ENCODE measurements at places on chromosomes 4 and X.

GRCh38 chr4:162732876-162733275 lies 433.8 kb downstream of the NAF1 start:
- DNase-seq: no peak

- peak; percentile 0 for DNase-seq
Measured at GRCh38 chrX:32408389-32408788, 803.0 kb downstream of the DMD start.

GRCh38 chrX:154603438-154604430 lies 15.3 kb downstream of the CTAG1B start:
- DNase-seq: no peak

DNA sequence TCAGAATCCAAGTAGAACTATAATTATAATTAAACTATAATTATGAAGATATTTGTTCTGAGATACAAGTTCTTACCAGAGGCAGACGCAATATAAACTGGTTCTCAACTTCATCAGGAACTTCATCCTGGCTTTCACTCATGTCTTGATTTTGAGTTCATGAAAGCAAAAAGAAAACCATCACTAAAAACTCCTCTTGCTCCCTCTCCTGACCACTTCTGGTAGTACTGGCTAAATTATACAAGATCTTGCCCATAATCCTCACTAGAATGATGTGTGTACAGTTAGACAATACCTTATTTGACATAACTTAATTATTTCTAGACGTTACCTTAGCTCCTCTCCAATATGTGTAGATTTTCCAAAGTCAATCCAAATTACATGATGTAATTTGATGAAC lies 3.7 kb downstream of the TAF7L start:
- DNase-seq: no peak

GRCh38 chrX:15816886-15817285 lies 26.6 kb downstream of the ZRSR2 start:
- DNase-seq: no peak

GRCh38 chr4:6383929-6384328 lies 88.5 kb downstream of the PPP2R2C start:
- no peak for DNase-seq

DNA sequence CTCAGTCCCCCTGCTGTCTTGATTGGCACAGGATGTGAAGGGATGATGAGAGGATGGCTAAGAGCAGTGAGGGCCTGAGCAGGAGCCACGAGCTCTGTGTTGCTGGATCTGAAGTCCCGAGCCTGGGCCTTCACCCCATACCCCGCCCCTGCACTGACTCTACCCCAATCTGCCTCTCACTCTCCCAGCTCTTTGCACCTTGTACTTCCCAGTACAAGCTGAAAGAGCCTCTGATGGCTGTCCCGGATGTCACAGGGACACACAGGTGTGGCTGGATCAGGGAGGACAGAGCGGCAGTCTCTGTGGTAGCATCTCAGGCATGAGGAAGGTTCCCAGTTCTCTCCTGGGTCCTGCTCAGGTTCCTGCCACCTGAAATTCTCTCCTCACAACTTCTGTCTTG lies 103.6 kb downstream of the CHIC2 start:
- DNase-seq: no peak

GRCh38 chrX:130330706-130331105 lies 9.0 kb upstream of the SLC25A14 start:
- peak; percentile 2 for DNase-seq

GRCh38 chr4:174707051-174707676 lies 121.9 kb downstream of the GLRA3 start:
- DNase-seq: no peak

- no peak for DNase-seq
Measured at GRCh38 chr4:140076307-140076706, 77.7 kb downstream of the MAML3 start.

- no peak for DNase-seq
Measured at GRCh38 chr4:9841072-9841471, 59.6 kb downstream of the DRD5 start.

DNA sequence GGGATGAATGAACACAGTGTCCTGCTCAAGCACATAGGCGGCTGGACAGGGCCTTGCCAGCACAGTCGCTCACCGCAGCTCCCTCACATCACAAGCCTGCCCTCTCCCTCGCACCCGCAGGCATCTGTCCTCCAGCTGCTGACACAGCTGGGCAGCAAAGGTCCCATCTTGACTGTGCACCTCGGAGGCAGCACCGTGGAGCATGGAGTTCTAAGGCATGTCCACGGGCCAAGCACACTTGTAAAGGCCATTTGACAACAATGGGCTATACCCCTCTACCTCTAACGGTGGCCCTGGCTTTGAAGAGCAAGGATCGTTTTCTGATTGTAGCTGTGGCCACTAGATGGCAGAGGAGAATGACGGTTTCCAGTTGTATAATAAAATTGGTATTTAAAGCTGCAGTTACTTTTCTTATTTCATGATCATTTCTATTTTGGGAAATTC lies 53.8 kb downstream of the APLN start:
- peak; percentile 46 for DNase-seq

- peak; percentile 74 for DNase-seq
Measured at GRCh38 chr4:143336781-143337599, at the start of gene GAB1. Gene GAB1, plus strand, starts transcription at chr4:143336876. Its CDS starts 313 bp downstream, at chr4:143337189.

DNA sequence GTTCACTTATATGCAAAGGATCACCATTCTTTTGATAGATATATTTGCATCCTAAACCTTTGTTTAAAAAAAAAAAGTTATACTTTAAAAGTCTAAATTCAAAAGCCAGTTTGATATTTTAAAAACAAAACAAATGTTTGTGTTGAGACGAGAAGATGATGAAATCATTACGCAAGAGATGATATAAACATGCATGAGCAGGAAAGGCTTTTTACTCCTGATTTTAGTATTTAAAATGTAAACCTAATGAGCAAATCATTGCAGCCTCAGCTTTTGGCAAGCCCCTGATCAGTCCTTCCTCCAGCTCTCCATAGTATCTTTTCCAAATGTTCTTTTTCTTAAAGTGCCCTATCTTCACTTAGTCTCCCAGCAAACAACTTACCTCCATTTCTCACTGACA lies 115.6 kb downstream of the ARAP2 start:
- no peak for DNase-seq

DNA sequence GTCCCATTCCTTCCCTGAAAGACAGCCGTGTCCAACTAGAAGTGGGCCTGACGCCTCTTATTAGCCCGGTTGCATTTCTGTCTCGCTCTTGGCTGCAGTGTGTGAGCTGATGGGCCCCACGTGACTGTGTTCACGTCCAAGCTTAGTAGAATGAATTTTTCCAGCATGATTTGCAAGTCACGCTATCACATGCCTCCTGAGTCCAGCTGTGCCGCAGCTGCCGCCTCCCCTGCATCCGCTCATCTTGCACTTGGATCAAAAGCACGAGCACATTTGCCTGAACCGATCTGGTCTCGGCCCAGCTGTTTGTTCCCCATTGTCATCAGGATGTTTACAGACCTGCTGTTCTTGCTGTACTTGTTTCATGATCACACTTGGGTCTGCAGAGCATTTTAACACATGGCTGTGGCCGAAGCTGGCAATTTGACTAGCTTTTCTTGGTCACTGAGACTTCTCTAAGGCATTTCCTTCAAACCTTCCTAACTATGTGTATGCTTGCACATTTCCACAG lies 126.5 kb downstream of the KIT start:
- DNase-seq: peak; percentile 67

DNA sequence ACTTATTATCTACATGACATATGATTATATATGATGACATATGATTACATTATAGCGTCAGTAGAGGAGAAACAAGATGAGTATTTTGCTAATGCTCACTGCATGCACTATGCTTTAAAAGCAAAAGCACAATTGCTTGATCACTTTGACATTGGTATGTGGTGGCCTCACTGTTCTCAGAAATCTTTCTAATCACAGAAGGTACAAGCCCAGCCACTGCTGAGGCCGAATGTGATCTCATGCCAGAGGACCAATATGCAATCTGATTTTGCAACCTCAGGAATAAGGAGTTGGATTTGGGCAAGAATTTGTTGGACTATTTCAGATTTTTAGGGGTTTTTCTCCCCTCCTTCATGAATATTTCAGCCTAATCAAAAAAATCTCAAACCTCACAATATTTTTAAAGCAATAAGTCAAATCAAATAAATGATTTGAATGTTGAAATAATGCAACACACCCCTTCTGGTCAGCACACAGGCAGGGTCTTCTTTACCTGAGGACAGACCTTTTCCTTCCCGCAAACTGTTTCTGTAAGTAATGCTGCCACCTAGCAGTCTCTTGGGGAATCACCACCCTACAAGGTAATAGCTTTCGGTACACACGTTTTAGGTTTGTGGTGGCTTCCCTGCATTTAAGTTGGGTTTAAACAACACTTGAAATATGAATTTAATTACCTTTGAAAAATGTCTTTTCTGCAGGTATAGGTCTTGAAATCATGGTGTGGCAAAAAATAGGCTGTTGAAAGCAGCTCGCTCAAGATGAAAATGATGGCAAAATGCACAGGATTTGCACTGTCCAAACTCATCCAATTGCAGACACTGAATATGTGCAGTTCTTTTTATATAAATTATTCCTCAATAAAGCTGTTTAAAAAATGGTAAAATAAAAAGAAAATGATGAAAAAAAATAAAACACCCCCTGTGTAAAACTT lies 4.8 kb upstream of the CXCL13 start:
- DNase-seq: no peak

GRCh38 chr4:139619644-139620043 lies 46.0 kb upstream of the MGST2 start:
- DNase-seq: no peak

- no peak for DNase-seq
Measured at GRCh38 chr4:5469151-5469775, 239.1 kb downstream of the EVC2 start.

DNA sequence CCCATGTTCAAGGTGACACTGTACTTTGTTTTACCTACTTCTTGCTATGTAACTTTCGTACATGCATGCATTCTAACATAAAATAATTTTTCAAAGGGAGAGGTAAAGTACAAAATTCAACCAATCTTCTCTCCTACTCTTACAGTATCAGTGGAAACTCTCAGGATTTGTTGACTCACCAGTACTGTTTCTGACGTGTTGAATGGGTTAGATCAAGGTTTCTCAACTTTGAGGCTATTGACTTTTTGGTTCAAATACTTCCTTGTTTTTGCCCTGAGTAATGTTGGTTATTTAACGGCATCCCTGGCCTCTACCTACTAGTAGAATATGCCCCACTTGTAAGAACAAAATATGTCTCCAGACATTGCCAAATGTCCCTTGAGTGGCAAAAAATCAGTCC lies 94.6 kb upstream of the SMAD1 start:
- DNase-seq: no peak

GRCh38 chr4:8009710-8010511 lies 70.2 kb upstream of the AFAP1 start:
- no peak for DNase-seq

- DNase-seq: no peak
Measured at GRCh38 chrX:154525606-154526490, 9.8 kb upstream of the FAM3A start.

- DNase-seq: no peak
Measured at GRCh38 chr4:180650273-180650672, 1592.9 kb upstream of the TENM3 start.

GRCh38 chr4:174263445-174263736 lies 20.1 kb downstream of the FBXO8 start:
- DNase-seq: no peak

GRCh38 chr4:186757696-186758355 lies 34.2 kb upstream of the FAT1 start:
- DNase-seq: no peak

DNA sequence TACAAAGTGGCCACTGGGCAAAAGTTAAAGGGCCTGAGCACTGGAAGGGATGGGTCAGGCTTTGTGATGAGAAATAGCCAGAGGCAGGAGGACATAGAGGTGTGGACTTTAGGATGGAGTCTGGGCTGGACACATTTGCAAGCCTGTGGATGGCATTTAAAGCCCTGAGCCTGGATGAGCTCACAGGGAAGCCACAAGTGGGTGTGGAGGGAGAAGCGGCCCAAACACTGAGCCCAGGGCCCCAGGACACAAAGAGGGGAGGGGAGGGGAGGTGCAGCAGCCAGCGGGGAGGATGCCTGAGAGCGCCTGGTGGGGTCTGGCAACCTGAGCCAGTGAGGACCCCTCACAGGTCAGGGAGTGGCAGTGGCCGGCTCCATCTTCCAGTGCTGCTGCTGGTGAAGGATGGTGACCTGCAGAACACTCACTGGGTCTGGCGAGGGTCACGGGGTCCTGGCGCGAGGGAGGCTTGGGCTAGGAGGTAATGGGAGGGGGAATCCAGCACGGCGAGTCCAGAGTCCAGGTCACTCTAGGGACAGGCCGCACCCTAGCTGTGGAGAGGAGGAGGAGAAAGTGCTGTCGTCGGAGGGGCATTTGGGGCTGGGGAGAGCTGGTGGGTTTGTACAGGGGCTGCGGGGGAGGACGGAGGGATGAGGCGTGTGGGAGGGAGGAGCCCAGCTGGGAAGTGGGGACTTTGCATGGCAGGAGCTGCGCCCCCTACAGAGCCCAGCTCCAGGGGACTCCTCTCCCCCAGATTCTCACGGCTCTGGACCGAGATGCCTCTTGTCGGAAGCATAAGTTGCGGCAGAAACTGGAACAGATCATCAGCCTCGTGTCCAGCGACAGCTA lies 7.0 kb downstream of the LAGE3 start:
- DNase-seq: no peak

DNA sequence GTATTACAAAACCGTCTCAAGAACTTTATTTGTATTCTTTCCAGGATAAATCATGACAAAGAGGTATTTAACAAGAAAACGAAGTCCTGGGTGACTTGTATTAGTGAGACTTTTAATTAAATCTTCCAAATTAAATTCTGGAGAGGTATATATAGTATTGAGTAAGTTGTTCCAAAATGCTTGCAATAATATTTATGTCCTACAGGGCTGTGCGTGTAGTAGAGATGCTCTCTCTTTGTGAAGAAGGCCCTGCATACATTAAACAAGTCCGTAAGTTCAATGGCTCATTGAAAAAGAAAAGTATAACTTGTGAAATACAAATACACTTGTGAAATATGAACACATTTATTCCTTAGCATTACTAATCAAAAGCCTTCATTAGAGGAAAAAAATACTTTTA lies 211.4 kb downstream of the ARHGAP24 start:
- DNase-seq: no peak

DNA sequence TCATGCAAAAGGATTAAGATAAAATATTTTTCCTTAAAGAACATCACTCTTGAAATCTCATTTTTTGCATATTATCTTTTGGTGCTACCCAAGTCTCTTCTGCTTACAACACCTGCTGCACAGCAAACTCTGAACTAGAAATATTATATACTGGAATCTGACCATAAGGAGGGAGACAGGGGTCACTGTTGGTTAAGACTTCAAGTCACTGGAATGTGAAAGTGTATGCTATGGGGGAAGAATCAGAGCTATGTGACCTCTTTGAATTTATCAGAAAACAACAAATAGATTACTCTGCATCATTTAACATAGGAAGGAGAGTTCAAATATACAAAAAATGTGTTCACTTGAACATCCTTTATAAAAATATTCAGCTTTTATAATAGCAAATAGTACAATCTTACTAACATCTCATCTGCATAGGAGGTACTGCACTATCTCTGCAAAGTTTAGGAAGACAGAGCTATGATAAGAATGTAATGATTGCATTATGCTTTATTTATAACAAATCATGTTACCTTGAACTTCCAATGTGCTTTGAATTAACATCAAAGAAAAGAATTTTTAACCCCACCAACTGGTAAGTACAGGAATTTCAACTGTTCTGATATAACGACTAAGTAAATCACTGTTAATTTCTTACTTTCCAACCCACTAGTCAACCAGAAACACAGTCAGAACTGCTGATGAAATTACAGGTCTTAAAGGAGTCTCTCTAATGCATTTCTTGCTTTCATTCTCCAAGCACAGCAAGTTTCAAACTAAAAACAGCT lies 69.8 kb downstream of the ZNF827 start:
- DNase-seq: no peak

- no peak for DNase-seq
Measured at GRCh38 chr4:144648042-144648441, 2.1 kb downstream of the HHIP start.

- DNase-seq: no peak
Measured at GRCh38 chr4:1361431-1361830, 14.4 kb downstream of the UVSSA start.
